ENCODE measurements at places on chromosomes 13 and 19. TPM values are rescaled to one million over a fixed set of nuclear protein-coding genes. Genes with fewer than 3 reads are reported as not detected.

The RHPN2 gene
- 13.3 TPM for total RNA-seq

- no peak overlapping the region for H3K4me3 ChIP-seq
- no peak overlapping the region for H3K27ac ChIP-seq
- no peaks in the 10 kb centered on the region for H3K36me3 ChIP-seq
- H3K27me3 ChIP-seq = peaks cover 8% of the 10 kb centered on the region
Measured at GRCh38 chr13:52399046-52399445, 6.9 kb downstream of the THSD1 start.

DNA sequence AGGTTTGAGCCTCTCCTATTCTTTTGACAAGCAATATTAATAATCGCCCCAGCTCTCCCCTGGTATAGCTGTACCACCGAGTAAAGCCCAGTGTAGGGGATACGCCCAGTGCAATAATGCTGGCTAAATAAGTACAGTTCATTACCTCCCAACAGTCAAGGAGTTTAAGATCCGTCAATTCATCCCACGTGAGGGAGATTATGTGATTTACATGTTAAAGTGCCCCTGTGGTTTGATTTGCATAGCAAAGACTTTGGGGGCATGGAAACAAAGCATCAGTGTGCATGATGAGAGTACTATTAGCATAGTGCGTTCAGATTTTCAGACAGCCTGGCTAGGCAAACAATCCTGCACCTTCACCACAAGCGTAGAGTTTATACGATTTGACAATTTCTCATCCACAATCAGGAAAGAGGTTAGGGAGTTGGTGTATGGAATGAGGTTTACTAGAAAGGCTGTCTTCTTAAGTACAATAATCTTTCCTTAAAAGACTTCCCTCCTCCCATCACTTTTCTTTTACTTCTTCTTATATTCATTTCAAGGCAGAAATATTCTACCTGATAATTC lies 754.0 kb downstream of the DIAPH3 start:
- no peaks in the 10 kb centered on the region for H3K36me3 ChIP-seq
- DNase-seq = no peak
- peak overlapping the region; percentile 1 for H3K27ac ChIP-seq
- peaks cover 28% of the 10 kb centered on the region for H3K4me1 ChIP-seq
- H3K4me3 ChIP-seq = no peak overlapping the region

DNA sequence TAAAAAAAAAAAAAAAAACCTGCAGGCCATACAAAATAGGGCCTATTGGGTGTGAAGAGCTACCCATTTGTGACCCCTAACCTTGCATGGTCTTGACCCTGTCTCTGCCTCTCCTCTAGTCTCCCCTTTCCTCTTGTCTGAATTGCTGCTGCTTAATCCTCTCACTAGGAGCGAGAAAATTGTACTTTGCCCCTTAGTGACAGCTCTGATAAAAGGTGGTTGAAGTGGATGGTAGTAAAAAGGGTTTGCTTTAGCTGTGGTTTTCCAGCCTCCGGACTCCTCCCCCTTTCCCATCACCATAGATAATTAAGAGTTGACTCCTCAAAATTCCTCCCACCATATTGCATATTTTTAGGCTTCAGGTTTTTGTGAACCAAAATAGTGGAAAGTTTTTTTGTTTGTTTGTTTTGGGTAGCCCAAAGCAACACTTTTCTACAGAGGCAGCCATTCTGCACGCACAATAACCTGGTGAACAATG lies 23.5 kb downstream of the ACTN4 start:
- H3K4me3 ChIP-seq = no peak overlapping the region
- H3K27ac ChIP-seq = peak overlapping the region; percentile 25
- H3K4me1 ChIP-seq = peaks cover 84% of the 10 kb centered on the region
- no peak for DNase-seq

DNA sequence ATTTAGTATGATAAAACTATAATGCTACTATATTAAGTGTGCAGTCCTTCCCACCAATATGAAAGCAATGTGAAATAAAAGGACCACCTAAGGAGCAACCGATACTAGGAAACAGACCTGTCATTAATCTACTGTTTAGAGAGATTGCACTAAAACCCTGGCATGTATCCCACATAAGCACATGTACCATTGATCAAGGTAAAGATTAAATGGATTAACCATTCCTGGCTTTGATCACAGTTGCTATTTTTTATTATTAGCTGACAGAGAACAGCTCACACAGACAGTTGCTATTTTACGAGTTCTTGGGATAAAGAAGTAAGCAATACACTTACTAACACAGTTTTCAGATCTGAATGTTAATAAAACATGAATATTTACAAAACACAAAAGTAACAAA lies 57.7 kb upstream of the ZDHHC20 start:
- H3K4me3 ChIP-seq = no peak overlapping the region
- no peak overlapping the region for H3K27ac ChIP-seq
- no peaks in the 10 kb centered on the region for H3K4me1 ChIP-seq
- H3K27me3 ChIP-seq = no peaks in the 10 kb centered on the region

DNA sequence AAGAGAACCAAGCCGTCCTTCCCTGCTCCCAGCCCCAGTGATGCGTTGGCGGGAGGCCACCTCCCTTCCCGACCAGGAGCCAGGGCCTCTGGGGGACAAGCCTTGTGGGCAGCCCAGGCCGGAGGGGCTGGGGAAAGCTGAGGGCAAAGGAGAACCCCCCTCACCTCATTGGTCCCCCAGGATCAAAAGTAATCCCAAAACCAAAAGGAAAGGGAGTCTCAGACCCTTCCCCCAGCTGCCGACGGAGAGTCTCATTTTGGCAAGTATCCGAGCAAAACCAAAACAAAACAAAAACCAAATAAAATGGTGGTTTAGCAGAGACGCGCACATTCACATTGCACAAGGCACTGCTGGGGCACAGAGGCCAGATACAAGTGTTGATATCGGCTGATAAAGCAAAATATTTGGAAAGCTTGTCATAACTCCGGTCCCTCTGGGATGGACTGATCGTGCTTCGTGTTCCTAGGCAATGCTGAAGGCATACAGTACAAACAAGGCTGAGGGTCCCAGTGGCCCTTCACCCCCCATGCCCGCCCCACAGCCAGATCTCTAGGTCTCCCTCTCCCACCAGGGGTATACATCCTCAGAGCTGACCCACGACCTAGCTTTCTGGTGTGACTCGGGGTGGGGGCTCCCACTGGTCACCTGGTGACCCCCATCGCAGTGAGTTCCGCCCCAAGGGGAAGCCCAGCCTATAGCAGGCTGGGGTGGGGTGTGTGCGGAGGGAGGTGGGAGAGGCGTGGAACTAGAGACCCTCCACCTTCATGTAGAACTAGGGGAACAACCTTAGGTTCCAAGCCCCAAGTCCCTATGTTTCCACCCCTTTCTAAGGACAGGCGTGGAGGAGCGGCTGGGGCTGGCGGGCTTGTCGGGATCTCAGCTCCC lies 2.1 kb downstream of the CEBPA start:
- DNase-seq = peak; percentile 32
- H3K4me1 ChIP-seq = peaks cover 69% of the 10 kb centered on the region
- H3K36me3 ChIP-seq = no peaks in the 10 kb centered on the region
- H3K27me3 ChIP-seq = no peaks in the 10 kb centered on the region

GRCh38 chr19:55071913-55072312 lies 3.8 kb upstream of the EPS8L1 start:
- H3K4me1 ChIP-seq = peaks cover 13% of the 10 kb centered on the region
- H3K27ac ChIP-seq = peak overlapping the region; percentile 79
- no peak overlapping the region for H3K4me3 ChIP-seq
- H3K27me3 ChIP-seq = peaks cover 21% of the 10 kb centered on the region

DNA sequence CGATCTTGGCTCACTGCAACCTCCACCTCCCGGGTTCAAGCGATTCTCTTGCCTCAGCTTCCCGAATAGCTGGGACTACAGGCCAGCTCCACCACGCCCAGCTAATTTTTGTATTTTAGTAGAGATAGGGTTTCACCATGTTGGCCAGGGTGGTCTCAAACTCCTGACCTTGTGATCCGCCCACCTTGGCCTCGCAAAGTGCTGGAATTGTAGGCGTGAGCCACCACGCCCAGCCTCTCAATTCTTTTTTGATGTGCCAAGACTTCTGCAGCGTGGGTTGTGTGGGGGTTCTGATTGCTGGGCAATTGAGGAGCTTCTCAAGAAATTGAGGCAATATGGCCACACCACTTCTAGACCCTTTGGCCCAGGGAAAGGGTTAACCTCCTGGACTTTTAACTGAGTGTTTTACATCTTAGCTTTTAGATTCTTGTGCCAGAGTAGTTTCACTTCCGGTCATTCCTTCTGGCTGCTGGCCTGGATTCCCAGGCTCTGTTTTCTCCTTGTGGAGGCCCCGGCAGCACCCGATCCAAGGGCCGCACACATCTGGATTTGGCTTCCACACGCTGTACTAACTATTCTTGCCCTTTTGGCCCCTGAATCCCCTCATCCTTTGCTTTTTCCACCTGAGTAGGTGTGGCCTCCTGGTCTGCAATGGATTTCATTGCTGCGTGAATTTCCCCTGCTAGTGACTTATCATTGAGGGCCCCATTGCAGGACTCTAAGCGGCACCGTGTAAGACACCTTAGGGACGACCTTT lies 14.7 kb downstream of the SMARCA4 start:
- no peaks in the 10 kb centered on the region for H3K36me3 ChIP-seq
- H3K4me1 ChIP-seq = peaks cover 43% of the 10 kb centered on the region
- peak overlapping the region; percentile 74 for H3K27ac ChIP-seq
- no peaks in the 10 kb centered on the region for H3K27me3 ChIP-seq

- DNase-seq = no peak
- no peak overlapping the region for H3K4me3 ChIP-seq
- no peaks in the 10 kb centered on the region for H3K36me3 ChIP-seq
- peaks cover 6% of the 10 kb centered on the region for H3K4me1 ChIP-seq
- H3K27me3 ChIP-seq = no peaks in the 10 kb centered on the region
- H3K27ac ChIP-seq = no peak overlapping the region
Measured at GRCh38 chr13:43994999-43995859, 115.5 kb downstream of the LACC1 start.

The ACER1 gene
- not detected for total RNA-seq

The ADAMTSL5 gene
- total RNA-seq = 29.5 TPM

The C1QTNF9B gene
- not detected for total RNA-seq

Data from stomach (tissue), 19 donors.